ENCODE measurements at places on chromosomes 1 and 21.
A peak's percentile ranks its signal among the peaks of the same experiment; 100 is the strongest.

DNA sequence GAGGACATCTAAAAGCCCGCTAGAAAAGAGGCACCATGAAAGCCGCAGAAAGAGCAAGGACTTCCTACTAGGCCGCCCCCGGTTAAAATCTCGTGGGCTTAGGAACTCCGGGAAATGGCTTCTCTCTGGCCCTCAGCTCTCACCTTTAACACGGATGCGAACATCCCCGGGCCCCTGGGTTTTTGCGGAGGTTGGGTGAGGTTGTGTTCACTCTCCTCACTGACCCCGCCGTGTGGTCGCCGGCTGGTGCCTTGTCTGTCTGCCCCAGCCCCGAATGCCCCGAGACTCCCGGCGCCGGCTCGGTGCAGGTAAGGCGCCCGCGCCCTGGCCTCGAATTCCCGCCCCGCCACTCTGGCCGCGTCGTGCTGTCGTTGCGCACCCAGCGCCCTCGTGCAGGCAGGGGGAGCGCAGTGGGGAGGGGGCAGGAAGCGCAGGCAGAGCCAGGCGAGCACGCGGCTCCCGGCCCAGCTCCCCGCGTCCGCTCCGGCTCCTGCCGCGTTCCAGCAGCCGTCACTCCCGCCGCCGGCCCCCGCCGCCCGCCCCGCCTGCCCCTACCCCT is at the start of gene SHISAL2A:
Gene SHISAL2A (plus strand): TSS at position 437 of the 559 bp plus-strand sequence. CDS start 326 bp downstream, outside the sequence.
- peak; percentile 63 for DNase-seq

DNA sequence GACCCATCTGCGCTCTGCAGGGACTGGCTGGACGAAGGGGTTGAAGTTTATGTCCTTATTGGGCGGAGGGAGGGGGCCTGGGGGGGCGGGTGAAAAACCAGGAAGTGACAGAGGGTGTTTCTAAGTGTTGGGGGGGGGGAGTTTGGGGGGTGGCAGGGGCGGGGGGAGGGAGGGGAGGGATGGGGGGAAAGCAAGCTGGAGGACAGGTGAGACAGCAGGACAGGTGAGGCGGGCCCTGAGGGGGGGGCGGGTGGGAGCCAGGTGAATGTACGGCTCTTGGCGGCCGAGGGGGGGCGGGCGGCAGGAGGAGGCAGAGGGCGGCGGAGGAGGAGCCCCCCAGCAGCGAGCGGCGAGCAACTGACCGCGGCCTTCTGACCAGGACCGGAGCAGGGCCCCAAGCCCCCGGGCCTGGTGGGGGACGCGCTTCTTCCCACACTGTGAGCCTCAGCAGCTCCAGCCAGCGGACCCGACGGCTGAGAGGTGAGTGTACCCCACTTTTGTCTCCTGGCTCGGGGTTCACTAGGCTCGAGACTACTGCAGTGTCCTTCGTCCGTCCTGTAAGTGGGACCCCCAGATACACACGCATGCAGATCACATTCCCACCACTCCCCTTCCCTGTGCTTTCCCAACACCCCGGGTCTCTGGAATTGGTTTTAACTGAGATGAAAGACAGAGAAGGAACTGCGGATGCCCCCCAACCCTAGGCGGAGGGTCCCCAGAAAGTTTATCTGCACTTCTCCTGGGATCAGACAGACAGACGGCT is at the start of gene ZBTB7B:
Gene ZBTB7B (plus strand): TSS at position 339 of the 763 bp plus-strand sequence. CDS start 11,859 bp downstream, outside the sequence.
- DNase-seq = no peak

- DNase-seq = no peak
These were observed at the start of gene PRELP for GRCh38 chr1:203475012-203475981. Gene PRELP (plus strand): TSS chr1:203475806. CDS start chr1:203483185, 7,379 bp downstream.

- DNase-seq = no peak
These were observed 11.8 kb downstream of the DRAM2 start for GRCh38 chr1:111127923-111128643.

GRCh38 chr21:24395320-24395923 is 1211.9 kb downstream of the MRPL39 start:
- no peak for DNase-seq
